ENCODE measurements at places on chromosomes 13 and 19.

- DNase-seq, result no peak
These were observed 117.9 kb downstream of the STOML3 start for GRCh38 chr13:38872693-38873092.

DNA sequence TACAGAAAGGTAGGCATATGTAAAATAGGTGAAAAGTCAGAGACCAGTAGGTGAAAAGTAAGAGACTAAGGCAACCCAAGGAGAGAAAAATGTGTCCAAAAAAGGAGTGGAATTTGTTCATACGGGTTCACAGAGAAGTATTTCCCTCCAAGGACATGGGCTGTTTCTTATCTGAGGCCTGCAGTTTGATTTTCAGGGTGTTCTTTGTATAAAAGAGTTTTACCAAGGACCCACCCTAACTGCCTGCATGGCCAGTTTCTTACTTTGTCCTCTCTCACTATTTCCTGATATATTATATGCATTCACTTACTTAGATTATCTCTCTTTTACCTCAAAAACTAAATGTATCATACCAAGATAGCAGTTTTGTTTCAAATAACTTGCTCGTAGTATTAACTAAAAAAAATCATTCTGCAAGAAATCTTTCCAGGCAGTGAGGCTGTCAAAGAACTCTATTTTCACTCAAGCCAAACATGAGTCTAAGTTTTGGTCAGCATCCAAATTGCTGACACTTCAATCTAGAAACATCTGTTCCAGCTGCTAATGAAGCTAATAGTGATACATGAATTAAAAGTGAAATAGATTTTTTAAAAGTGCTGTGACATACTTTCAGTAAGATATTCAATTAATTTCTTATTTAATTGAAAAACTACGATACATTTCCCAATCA, 141.4 kb upstream of the SGCG start:
- no peak for DNase-seq

GRCh38 chr13:114143806-114144605, 11.6 kb upstream of the RASA3 start:
- no peak for DNase-seq

DNA sequence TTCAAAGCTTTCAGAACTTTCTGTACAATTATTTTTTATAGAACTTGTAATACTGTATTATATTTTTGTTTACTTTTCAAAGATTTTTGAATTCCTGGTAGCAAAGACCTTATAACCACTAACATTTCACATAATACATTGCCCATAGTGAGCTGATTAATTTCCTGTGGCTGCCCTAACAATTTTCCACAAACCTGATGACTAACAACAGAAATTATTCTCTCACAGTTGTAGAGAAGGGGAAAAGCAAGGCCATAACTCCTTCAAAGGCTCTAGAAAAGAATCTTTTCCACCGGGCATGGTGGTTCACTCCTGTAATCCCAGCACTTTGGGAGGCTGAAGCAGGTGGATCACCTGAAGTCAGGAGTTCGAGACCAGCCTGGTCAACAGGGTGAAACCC, 19.1 kb downstream of the KLF12 start:
- DNase-seq, result no peak

DNA sequence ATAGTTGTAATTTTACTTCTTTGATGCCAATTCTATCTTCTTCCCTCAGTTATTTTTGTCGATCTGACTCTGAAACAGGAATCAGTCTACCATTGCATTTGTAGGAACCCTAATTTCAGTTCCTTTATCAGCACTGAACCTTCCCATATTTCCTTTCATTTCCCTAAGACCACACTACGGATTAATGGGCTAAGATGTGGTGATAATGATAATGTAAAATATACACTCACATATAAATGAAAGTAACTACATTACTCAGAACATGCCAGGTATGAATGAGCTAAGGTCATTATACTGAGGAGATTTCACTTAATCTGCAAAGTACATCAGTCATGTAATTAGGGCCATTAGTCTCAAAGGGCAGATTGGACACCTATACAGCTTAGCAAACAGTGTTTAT, 60.2 kb upstream of the RFC3 start:
- DNase-seq, result no peak

- no peak for DNase-seq
These were observed 14.0 kb downstream of the B3GLCT start for GRCh38 chr13:31213651-31214289.

GRCh38 chr19:47228168-47228936, 2.6 kb downstream of the BBC3 start:
- peak; percentile 17 for DNase-seq

DNA sequence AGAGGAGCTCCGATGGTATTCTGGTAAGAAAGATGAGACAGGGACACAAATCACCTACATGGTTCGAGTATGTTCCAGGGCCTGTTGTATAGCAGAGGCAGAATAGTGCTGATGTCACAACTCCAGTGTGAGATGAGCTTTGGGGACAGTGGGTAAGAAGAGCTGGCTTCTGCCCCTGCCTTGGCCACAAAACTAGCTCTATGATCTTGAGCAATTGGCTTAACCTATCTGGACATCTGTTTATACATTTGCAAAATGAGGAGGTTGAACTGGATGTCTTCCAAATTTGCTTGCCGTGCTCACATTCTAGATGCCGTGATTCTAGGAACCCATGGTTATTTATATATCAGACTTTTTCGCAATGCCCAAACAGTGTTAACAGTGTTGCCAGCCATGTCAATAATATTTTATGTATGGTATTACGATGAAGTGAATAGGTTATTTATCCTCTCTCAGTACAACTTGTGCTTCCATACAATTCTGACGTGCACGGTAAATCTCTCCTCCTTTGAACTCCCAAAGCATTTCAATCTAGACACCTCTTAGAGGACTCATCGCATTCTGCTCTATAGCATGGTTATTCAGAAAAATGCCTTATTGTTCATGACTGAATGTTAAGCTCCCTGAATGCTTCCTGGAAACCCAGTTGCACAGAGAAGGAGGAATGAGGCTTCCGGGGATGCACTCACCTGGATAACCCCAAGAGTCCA, 316.0 kb downstream of the FOXO1 start:
- no peak for DNase-seq

DNA sequence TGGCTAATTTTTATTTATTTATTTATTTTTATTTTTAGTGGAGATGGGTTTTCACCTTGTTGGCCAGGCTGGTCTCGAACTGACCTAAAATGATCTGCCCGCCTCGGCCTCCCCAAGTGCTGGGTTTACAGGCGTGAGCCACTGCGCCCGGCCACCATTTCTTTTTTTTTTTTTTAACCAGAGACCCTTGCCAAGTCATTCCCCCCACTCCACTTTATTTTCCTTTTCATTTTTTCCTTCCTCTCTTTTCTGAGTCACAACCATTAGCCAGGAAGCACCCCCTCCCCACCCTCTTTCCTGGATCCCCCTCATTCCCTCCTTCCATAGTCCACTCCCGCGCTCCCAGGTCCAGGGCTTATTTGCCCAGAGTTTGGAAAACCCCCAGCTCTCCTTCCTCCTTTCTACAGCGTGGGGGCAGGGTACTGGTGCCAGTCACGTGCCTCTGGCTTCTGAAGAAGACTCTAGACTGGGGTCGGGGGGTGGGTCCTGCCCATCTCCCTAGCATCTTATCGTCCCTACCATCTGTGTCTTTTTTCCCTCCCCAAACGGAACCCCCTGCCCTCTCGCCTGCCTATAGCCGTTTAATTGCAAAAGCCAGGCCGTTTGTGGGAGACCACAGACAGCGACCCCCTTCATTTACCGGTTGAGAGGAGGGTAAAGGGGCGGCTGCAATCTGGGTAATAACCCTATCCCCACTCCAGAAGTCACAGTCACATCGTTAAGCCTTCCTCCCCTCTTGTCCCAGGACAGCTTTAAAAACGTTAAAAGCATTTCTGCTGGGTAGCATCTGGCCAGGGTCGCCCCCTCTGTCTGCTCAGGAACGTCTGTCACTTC, 1.1 kb upstream of the CALR start:
- no peak for DNase-seq

DNA sequence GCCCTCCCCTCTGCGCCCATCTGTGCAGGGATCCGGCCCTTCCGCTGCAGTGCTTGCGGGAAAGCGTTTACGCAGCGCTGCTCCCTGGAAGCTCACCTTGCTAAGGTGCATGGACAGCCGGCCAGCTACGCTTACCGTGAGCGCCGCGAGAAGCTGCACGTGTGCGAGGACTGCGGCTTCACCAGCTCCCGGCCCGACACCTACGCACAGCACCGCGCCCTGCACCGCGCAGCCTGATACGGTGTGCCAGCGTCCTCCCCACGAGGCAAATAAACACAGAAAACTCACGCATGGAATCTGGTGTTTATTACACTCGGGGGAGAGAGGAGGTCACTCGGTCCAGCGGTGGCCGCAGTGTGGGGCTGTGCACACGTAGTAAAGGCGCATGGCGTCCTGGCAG, 1.2 kb downstream of the POLR2I start:
- DNase-seq, result no peak

- DNase-seq, result no peak
These were observed 27.1 kb upstream of the GAS6 start for GRCh38 chr13:113890774-113891480.

DNA sequence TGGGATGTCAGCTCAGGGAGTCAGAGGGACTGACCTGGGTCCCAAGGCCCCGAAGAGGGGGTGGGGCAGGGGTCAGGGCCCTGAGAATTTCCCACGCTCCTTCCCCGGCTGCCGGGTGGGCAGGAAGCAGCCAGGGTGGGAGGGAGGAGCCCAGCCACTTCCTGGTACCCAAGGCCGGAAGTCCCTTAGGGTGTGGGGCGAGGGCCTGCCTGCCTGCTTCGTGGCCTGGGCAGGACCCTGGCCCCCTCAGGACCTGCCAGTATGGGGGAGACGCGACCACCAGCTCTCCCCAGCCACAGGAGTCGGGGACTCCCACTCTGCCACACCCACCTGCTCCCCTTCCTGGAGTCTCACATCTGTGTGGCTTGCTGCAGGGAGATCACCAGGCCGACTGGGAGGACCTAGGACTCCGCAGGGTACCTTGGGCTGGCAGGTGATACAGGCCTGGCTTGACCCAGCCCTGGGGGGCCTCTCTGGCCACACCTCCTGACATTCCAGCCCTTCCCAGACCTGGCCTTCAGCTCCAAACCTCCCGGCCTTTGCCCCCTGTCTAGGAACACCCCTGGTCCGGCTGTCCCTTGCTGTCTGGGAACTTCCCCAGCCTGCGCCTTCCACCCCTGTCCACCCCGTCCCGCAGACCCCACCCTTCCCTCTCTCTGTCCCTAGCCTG, 9.8 kb upstream of the CIRBP start:
- DNase-seq, result no peak

GRCh38 chr19:18948075-18948975, 7.3 kb upstream of the HOMER3 start:
- no peak for DNase-seq

- DNase-seq, result no peak
These were observed 76.0 kb downstream of the RASA3 start for GRCh38 chr13:114056205-114057013.

GRCh38 chr19:10643968-10644259, 10.2 kb upstream of the ILF3 start:
- no peak for DNase-seq

GRCh38 chr19:18894254-18895037, 1.5 kb downstream of the CERS1 start:
- no peak for DNase-seq

DNA sequence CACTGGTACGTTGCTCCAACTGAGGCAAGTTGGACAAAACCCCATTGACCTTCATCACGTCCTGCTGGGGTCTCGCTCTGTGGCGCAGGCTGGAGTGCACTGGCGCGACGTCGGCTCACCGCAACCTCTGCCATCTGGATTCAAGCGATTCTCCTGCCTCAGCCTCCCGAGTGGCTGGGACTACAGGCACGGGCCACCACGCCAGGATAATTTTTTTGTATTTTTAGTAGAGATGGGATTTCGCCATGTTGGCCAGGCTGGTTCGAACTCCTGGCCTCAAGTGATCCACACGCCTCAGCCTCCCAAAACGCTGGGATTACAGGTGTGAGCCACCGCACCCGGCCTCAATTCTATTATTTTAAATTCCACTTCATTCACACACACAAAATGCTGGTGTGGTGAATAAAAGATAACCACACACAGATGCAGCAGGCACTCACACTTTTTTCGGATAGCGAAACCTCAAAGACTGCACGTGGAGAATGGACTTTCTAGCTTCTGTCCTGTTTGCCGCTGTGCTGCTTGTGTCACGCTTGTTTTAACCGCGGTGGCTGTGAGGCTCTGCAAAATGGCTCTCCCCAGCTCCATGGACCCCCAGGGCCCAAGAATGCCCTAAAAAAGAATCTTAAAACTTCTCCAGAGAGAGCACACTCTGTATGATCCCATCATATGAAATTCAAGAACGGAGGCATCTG, 58.4 kb downstream of the COL4A1 start:
- no peak for DNase-seq

DNA sequence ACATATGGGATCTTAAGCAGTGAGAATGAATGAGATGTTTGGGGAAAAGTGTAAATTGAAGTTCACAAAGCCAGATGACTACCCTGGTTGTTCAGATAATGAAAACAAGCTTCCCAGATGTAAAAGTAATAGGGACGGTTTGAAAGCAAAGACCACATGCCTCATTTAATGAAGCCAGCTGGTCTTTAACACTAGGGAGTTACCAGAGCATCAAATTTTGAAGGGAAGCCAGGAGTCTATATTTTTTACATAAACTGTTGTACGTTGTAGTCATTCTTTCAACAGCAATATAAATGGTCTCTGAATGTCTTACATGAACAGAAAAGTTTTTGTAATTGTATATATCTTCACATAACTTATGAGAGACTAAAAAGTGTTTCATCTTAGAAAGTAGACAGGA, 2604.5 kb upstream of the PCDH20 start:
- DNase-seq, result no peak

DNA sequence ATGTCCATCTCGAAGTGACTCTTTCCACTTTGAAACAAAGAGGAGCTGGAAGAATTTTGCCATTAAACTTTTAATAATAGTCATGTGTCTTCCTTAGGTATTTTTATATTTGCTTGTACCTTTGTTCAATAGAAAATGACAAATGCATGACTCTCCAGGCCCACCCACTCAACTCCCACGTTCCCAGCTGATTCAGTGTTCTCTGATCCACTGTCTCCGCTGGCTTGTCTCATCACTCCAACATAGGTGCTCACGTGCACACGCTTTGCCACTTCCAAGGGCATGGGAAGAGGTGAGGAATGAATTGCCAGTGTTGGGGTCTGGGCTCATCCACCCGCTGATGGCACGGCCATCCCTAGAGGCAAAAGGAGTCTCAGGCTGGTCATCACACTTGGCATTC, 24.5 kb downstream of the RASL11A start:
- DNase-seq, result no peak

DNA sequence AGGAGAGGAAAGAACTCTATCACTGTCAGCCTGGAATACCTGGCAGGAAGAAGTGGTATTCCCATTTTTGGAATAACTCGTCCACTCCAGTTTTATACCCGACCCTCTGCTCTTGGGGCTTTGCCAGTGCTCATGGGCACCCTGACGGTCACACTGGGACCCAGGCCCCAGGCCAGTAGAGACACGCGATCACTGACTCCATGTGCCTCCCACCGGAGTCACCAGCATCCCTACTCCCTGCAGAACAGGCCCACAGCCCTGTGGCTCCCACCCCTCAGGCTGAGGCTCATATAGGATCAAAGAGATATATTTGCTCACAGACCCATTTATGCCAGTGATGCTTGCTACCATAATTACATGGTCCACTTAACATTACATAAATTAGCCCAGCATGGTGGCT, 3.5 kb downstream of the GRTP1 start:
- no peak for DNase-seq

Measured in activated CD8-positive, alpha-beta memory T cell treated with anti-CD3 and anti-CD28 coated beads for 48 hours (primary cell).